NT2/D1 (cell line): ENCODE measurements at places on chromosomes 7 and 10.

- no peak for DNase-seq
These were observed 54.4 kb downstream of the ITGB8 start for GRCh38 chr7:20385126-20385525.

DNA sequence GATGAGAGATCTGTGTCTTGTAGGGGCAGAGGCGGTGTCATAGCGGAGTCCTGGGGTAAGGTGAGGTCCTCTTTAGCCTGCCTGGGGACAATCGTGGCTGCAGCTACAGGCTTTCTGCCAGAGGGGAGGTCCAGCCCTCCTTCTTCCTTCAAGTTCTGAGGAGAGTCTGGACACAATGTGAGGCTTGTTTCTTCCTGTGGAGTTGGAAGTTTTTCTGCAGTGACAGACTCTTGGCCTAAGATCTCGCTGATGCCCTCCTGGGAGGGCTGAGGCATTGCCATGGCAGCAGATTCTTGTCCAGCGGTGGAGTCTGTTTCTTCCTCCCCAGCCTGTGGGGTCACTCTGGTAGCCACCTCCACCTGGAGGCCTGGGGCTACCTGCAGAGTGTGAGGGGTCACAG lies 4.4 kb downstream of the NACAD start:
- DNase-seq: no peak

DNA sequence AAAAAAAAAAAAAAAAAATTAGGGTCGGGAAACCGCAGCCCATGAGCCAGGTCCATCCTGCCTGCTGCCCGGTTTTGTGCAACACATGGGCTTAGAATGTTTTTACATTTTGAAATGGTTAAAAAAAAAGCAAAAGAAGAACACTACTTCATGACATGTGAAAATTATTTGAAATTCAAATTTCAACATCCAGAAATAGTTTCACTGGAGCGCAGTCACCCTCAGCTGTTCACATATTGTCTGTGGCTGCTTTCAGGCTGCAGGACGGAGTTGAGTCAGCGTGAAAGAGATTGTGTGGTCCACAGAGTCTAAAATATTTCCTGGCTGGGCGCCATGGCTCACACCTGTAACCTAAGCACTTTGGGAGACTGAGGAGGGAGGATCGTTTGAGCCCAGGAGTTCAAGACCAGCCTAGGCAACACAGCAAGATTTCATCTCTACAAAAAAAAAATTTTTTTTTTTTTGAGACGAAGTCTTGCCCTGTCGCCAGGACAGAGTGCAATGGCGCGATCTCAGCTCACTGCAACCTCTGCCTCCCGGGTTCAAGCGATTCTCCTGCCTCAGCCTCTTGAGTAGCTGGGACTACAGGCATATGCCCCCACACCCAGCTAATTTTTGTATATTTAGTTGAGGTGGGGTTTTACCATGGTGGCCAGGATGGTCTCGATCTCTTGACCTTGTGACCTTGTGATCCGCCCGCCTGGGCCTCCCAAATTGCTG lies 63.9 kb upstream of the ECHDC3 start:
- no peak for DNase-seq

DNA sequence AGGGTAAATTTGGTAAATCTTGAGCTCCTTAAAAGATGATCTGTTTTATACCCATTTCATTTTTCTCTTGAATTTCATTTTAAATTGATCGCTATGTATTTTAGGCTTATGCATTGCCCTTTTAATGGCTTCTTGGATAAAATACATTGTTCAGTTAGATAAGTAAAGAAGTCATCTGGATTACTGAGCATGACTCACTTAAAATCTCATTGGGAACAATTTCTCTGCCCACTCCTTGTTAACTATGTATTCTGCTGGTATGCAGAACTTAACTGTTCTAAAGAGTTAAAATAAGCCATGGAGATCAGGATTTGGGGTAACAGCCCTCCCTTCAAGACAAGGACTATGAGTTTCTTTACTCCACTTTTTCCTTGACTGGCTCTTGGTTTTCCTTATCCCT lies 134.2 kb downstream of the SND1 start:
- no peak for DNase-seq

DNA sequence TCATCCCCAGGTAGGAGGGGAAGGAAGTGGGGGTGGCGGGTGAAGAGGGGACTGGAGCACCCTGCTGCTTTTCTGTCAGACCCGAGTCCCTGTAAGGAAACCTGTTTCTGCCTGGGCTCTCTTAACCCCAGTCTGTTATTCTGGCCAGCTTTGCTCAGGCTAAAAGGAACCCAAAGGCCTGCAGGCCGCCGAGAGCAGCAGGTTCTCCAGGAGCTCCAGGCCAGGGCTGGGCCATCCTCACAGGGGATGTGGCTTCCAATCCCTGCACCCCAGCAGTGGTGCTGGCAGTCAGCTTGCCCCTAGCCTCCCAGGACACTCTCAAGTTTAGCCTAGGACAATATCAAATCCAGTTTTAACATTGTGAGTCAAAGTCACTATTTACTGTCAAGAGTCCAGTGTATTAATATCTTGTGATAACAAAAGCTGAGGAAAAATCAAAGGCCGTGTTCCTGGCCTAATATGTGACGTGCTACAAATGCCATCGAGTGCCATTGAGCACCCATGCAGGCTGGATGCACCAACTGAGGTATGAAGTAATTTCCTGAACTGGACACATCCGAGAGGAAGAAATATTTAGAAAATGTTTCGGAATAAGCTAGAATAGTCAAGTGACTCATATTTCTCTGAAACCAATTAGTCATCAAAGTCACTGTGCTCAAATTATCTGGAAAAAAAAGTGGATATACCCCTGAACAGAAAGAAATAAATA lies 7.0 kb downstream of the PKD1L1 start:
- DNase-seq: no peak

DNA sequence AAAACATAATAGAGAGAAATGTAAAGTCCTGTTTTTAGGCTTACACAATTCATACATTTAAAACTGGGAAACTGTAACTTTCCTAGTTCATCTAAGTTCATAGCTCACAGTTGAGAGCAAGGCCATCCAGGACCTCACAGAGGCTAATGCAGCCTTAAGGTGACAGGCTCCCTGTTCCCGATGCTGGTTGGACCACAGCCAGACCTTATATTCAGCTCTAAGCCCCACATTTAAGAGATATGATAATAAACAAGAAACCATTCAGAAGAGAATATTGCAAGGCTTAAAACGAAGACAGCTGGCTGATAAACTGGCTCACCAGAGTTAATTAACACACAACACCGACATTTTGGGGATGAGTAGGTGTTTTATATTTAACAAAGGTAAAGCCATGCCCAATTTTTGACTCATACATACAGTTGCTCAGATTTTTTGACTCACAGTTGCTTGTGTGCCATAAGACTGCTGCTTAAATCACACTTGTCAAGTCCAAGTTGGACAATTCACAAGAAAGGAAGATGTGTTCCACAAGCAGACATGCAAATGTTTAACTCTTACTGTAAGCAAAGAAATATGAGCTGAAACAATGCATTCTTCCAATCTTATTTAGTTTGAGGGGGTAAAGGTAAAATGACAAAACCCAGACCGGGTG lies 41.1 kb upstream of the TMEM213 start:
- DNase-seq: no peak

- no peak for DNase-seq
These were observed 72.3 kb upstream of the VOPP1 start for GRCh38 chr7:55644567-55644966.

GRCh38 chr10:74925708-74926107 lies 99.3 kb downstream of the KAT6B start:
- DNase-seq: no peak

DNA sequence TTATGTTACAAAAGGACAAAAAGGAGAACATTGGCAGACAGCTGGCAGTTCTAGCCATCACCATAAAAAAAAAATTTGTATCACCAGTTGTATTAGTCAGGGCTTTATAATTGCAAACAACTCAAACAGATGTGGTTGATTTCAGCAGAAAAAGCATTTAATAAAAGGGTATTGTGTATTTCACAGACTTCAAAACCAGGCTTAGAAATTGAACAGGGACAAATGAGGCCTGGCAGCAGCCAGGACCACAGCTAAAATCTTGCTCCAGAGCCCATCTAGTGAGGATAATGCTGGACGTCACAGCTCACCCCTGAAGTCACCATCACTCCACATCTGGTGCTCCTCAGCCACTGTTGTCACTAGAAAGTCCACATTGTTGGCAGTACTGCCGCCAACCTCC lies 52.9 kb upstream of the CALD1 start:
- DNase-seq: no peak

GRCh38 chr7:111090846-111091245 lies at the start of gene LRRN3:
TSS of gene LRRN3 (plus strand) at chr7:111091127. CDS start at chr7:111122773, 31,646 bp downstream.
- no peak for DNase-seq
